ENCODE measurements at places on chromosomes 1 and 21.

- DNase-seq = no peak
These were observed 54.1 kb downstream of the LDLRAD2 start for GRCh38 chr1:21865943-21866706.

DNA sequence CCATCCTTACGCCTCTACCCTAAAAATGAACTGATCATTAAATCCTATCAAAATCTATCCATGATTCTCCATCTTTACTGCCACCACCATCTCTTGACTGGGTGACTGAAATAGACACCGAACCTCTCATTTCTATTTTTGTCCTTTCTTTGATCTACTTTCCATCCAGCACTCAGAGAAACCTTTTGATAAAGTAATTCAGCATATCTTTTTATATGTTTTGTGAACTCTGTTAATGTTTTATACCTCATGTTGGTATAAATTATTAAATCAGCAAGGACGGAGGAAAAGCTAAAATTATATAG lies 13.0 kb downstream of the PCNX2 start:
- no peak for DNase-seq

- no peak for DNase-seq
These were observed 9.5 kb downstream of the DENND2D start for GRCh38 chr1:111190931-111191451.

DNA sequence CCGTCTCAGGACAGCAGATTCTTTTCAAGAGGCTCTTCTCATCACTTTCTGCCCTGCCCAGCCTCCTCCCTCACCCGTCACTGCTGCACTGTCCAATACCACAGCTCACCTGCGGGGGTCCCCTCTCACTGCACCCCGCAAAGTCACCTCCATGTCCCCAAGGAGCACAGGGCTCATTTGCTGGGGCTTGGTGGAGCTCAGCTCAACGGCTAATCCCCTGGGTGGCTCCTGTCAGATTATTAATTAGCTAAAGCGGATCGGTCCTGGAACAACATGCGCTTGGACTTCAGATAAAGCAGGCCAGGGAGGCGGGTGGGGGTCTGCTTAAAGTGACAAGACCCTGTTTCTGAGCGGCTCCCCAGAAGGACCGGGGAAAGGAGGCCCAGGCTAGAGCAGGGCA lies 43.1 kb downstream of the CASZ1 start:
- DNase-seq = no peak

GRCh38 chr1:156618853-156619581 lies at the start of gene HAPLN2:
Gene HAPLN2 (plus strand): TSS chr1:156619415. CDS start chr1:156623491, 4,076 bp downstream.
- DNase-seq = peak; percentile 77

- no peak for DNase-seq
These were observed 6.2 kb downstream of the CAMK2N1 start for GRCh38 chr1:20479840-20480239.

DNA sequence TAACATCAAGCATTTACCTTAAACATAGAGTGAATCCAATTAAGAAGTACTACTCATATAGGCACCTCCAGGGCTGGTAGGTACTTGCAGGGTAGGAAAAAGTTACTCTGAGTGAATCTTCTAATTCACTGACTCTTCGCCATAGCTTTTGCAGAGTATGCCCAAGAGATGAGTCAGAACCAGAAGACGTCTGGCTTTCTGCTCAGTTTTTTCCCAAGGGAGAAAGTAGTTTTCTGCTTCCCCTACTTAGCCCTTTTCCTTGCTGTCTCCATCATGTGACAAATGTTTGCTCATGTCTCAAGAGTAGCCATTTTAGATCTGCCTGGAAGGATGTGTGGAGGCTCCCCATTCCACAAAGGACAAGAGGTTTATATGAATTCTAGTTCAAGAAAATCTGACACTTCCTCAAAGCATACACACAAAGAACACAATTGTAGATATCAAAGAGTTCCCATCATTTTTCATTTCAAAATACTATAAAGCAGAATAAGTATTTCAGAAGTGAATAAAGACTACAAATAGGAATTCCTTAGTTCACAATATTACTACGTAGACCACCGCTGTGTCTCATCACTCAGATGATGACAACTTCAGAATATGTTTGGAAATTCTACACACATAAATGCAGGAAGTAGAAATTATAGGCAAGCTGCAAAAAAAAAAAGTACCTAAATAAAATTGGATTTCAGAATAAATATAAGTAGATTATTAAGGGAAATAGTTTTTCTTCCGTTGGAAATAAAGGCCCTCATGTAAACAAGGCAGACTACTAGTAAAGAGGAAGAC lies 98.5 kb downstream of the ASH1L start:
- DNase-seq = no peak

- no peak for DNase-seq
These were observed 3.1 kb downstream of the KCNA10 start for GRCh38 chr1:110515891-110516290.

- no peak for DNase-seq
These were observed 149.9 kb upstream of the CAMK1G start for GRCh38 chr1:209433649-209434031.

DNA sequence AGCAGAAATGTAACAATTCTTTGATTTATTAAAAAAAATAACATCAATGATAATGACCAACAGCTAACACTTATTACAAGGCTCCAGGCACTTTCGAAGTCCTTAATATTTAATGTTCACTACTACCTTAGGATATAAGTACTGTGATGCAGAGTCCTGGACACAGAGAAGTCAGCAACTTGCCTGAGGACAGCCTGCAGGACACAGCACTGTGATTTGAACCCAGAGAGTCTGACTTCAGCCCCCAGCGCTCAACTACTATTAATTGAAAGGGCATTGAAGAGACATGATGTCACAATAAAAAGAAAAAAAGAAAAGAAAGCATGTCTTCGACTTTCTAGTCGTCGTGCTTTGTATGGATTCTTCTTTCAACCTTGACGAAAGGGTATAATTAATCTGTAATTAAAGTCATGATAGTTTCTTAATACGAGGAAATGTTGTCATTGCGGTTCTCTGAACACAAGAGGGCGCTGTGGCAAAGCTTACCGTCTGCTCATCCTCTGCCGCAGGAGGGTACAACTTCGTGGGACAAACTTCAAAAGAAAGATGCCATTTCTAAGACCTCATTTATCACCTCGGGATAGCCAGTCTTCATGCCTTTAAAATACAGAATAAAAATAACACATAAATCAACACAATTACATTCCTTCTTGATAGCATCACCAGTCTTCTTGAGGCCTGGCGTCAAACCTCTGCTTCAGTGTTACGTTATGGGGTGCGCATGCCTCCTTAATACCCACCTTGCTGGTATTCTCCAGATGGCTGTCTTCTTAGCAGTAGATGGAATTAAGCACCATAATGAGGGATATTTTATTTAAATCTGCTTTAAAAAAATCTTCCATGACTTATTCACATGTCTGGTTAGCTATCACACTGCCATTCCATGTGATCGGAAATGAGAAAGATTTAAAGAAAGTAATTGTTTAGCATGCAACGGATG lies 240.1 kb downstream of the DISC1 start:
- peak; percentile 80 for DNase-seq
